Transverse colon (tissue), 4 donors: ENCODE measurements at places on chromosomes 1 and 21. TPM values are rescaled to one million over a fixed set of nuclear protein-coding genes. Genes with fewer than 3 reads are reported as not detected.

DNA sequence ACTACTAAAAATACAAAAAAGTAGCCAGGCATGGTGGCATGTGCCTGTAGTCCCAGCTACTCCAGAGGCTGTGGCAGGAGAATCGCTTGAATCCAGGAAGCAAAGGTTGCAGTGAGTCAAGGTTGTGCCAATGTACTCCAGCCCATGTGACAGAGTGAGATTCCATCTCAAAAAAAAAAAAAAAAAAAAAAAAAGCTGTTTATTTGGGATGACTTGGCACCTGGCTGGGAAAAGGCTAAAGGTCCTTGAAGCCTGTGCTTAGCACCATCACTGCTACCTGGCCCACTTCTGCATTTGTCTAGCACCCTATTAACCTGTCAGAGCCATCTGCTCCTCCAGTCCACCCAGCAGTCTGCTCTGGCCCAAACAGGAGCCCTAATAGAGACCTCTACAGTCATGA is 25.0 kb downstream of the PRDX6 start:
- peaks cover 16% of the 10 kb centered on the region for H3K4me1 ChIP-seq
- no peaks in the 10 kb centered on the region for H3K27me3 ChIP-seq

DNA sequence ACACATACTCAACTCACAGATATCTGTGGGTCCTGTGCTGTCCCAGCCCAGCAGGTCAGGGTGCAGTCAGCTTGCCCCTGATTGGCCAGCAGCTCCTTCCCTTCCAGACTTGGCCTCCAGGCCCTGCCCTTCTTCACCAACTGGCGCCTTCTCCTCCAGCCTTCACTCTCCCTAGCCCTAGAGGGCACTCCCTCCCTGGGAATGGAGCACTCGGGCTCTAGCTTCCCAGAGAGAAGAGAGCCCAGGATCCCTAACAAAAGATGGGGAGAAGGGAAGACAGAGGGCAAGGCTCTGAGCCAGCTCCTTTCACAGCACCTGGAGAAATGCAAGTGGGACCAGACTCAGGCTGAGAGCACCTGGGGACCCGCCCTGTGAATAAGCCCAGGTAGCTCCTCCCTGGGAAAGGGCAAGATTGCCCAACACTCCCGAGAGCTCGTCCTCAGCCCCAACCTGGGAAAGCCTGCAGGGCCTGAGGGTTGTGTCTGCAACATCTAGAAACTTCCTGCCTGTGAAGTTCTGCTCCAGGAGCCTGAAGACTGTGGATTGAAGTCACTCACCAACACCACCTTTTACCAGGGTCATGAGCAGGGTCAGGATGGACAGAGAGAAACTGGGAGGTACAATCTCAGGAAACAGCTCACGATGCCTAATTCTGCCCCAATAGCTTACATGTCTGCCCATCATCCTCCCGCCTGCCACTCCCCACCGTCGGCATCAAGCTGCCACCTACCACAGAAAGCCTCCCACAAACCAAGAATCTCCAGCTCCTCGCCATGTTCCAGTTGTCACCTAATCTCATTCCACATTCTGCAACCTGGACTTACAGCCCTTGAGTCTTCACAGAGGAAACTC is at the start of gene PGLYRP4:
TSS of gene PGLYRP4 (minus strand) at position 331 of the 852 bp plus-strand sequence. CDS start 909 bp downstream, outside the sequence.
- no peak for DNase-seq
- H3K27ac ChIP-seq = no peak within 1 kb of the TSS
- no peaks in the 10 kb centered on the region for H3K4me1 ChIP-seq
- H3K4me3 ChIP-seq = no peak within 1 kb of the TSS
- H3K27me3 ChIP-seq = peaks cover 35% of the 10 kb centered on the region
- H3K36me3 ChIP-seq = no peaks in the 10 kb centered on the region

- H3K4me3 ChIP-seq = no peak overlapping the region
- H3K4me1 ChIP-seq = no peaks in the 10 kb centered on the region
- no peaks in the 10 kb centered on the region for H3K36me3 ChIP-seq
Measured at GRCh38 chr1:143699115-143699514, 272.7 kb downstream of the FAM72C start.

DNA sequence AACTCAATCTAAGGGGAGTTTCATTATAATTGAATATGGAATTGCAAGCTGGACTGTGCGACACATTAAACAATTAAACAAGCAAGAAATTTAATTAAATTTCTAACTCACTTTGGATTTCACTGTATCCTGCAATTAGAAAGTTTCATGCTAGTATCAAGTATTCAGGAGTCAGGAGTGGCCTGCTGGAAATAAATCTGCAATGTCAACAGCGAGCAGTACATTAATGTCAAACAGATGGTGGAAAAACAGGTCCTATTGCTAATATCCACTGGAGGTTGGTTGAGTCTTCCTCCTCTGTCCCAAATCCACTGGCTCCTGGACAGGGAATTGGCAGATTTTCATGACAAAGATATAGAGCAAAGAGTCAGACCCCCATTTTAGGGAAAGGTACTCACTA is 237.1 kb downstream of the VAV3 start:
- no peak overlapping the region for H3K4me3 ChIP-seq
- DNase-seq = no peak
- H3K4me1 ChIP-seq = no peaks in the 10 kb centered on the region
- H3K36me3 ChIP-seq = no peaks in the 10 kb centered on the region
- H3K27me3 ChIP-seq = no peaks in the 10 kb centered on the region

- DNase-seq = no peak
- H3K4me3 ChIP-seq = no peak overlapping the region
- no peaks in the 10 kb centered on the region for H3K27me3 ChIP-seq
- H3K4me1 ChIP-seq = no peaks in the 10 kb centered on the region
- no peak overlapping the region for H3K27ac ChIP-seq
Measured at GRCh38 chr1:62058956-62059355, 135.7 kb upstream of the L1TD1 start.

GRCh38 chr1:245245021-245245667 is 90.4 kb downstream of the KIF26B start:
- H3K27me3 ChIP-seq = peaks cover 25% of the 10 kb centered on the region
- H3K36me3 ChIP-seq = no peaks in the 10 kb centered on the region
- H3K4me3 ChIP-seq = no peak overlapping the region
- no peak overlapping the region for H3K27ac ChIP-seq
- peak; percentile 65 for DNase-seq

GRCh38 chr1:34924759-34925555 is 4.5 kb downstream of the DLGAP3 start:
- H3K36me3 ChIP-seq = no peaks in the 10 kb centered on the region
- DNase-seq = peak; percentile 37
- no peak overlapping the region for H3K4me3 ChIP-seq
- H3K4me1 ChIP-seq = peaks cover 5% of the 10 kb centered on the region

DNA sequence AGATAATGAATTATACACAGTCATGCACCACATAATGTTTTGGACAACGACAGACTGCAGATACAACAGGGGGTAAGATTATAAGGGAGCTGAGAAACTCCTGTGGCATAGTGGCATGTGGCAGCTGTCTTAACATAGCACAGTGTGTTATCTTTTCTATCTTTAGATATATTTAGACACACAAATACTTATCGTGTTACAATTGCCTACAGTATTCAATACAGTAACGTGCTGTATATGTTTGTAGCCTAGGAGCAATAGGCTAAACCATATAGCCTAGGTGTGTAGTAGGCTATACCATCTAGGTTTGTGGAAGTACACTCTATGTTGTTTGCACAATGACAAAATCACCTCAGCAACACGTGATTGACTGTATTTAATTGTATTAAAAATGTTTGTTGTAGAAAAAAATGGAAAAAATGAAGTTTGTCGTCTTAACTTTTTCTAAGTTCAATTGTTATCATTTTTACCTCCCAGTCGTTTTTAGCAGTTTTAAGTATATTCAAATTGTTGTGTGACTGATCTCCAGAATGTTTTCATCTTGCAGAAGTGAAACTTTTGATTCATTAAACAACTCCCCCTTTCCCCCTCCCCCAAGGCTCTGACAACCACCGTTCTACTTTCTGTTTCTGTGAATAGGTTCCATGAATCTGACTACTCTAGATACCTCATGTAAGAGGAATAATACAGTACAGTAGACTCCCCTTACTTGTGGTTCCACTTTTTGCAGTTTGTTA is 351.0 kb upstream of the B3GALT2 start:
- H3K27ac ChIP-seq = no peak overlapping the region
- H3K27me3 ChIP-seq = no peaks in the 10 kb centered on the region
- H3K4me3 ChIP-seq = no peak overlapping the region

DNA sequence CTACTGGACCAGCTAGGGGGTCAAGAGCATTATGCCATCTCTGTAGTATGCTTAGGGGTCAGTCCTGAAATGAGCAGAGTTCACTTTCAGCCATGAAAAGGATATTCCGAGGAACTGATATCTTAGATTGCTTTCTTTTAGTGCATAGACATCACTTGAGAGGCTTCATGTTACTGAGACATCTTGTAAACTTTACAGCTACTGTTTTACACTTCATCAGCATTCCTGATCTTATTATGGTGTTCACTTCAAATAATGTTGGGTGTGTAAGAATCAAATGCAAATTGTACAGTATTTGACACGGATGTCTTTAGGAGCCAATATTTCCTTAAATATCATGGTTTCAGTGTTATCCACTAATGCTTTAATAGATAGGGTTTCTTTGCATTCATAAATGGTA is 22.4 kb upstream of the CLDN14 start:
- no peaks in the 10 kb centered on the region for H3K36me3 ChIP-seq
- DNase-seq = no peak
- no peak overlapping the region for H3K27ac ChIP-seq
- no peak overlapping the region for H3K4me3 ChIP-seq

DNA sequence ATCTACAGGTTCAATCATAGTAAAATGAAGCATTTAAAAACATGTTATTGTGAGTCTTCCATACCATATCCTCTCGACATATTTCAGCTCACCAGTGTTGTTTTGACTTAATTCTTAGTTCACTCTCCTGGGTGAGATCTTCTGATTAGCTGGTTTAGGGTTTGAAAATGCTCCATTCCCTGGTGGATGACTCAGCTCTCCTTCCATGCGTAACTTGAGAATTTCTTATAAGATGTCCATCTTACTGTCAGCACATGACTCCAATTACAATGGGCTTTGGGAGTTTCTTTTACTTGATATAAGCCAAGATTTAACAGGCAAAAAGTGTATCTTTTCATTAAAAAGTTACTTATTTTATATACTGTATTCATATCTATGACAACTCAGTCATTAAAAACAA is 476.5 kb downstream of the BRINP3 start:
- H3K27me3 ChIP-seq = no peaks in the 10 kb centered on the region
- H3K27ac ChIP-seq = no peak overlapping the region
- H3K4me1 ChIP-seq = no peaks in the 10 kb centered on the region
- no peak overlapping the region for H3K4me3 ChIP-seq
- no peak for DNase-seq

DNA sequence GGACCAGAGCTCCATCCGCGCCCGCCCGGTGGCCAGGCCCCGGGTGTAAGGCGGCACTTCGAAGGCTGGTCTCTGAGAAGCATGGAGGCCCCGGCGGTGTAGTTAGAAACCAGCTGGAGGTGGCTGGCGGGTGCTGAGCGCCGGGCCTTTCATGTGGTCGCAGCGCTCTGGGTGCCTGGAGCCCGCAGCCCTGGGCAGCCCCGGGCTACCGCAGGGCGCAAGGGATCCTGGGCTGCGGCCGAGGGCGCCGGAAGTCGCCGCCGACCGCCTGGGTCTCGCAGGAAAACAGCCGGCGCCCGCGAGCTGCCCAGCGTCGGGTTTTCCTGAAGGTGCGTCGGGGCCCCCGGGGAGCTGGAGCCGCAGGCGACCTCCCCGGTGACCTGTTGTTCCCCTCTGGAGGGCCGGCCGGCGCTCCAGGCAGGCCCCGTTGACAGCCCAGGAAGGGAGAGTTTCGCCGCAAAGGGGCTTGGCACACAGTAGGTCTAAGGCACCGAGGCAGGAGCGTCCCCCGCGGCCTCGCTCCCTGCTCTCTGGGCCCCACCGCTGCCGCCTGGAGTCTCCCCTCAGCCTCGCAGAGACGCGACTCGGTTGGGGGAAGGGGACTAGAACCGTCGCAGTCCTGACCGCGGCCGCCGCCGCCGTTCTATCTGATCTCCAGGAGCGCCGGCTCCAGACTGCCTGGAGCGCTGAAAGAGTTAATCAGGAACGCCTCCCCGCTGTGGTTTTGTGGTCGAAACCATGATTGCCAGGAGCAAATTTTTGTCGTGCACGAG is 2.7 kb downstream of the GRHL3 start:
- peak overlapping the region; percentile 46 for H3K4me3 ChIP-seq
- DNase-seq = peak; percentile 75
- peaks cover 23% of the 10 kb centered on the region for H3K4me1 ChIP-seq
- peak overlapping the region; percentile 68 for H3K27ac ChIP-seq
- H3K27me3 ChIP-seq = peaks cover 40% of the 10 kb centered on the region

GRCh38 chr1:185652348-185652747 is 81.8 kb upstream of the HMCN1 start:
- no peak overlapping the region for H3K27ac ChIP-seq
- no peaks in the 10 kb centered on the region for H3K4me1 ChIP-seq
- H3K27me3 ChIP-seq = no peaks in the 10 kb centered on the region
- DNase-seq = no peak
- no peaks in the 10 kb centered on the region for H3K36me3 ChIP-seq

GRCh38 chr21:43667191-43667904 is 8.0 kb downstream of the RRP1B start:
- H3K27me3 ChIP-seq = no peaks in the 10 kb centered on the region
- DNase-seq = no peak
- no peak overlapping the region for H3K27ac ChIP-seq
- no peak overlapping the region for H3K4me3 ChIP-seq
- H3K36me3 ChIP-seq = peaks cover 3% of the 10 kb centered on the region

DNA sequence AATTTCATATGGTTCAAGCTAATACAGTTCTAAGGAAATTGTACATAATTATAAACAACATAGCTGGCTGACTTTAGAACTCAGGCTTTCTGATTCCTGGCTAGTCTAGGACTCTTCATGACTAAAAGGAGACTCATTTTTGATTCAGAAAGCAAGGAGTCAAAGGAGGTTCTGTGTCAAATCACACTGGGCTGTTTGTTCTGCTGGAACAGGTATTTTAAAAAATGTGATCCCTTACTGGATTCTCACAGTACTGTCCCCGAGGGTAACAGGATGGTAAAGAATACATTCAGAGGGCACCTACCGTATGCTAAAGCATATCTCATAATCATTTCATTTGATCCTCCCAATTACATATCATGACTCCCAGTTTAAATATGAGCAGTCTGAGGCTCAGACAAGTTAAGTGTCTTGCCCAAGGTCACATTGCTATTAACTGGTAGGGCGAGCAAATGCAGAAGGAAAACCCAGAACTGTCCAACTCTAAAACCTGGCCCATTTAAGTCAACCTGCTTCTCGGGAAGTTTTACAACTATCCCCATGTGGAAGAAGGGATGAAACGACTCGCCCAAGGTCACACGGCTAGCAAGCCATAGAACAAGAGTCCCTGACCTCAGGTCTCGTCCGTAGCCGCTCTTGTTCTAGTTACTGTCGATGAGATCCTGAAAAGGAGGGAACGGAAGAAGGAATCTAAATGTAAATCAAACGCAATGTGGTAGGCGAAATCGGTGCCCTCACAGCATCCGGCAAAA is 675 bp downstream of the MYSM1 start:
- peak; percentile 10 for DNase-seq
- peak overlapping the region; percentile 87 for H3K4me3 ChIP-seq
- H3K4me1 ChIP-seq = peaks cover 9% of the 10 kb centered on the region
- no peaks in the 10 kb centered on the region for H3K36me3 ChIP-seq

- no peak overlapping the region for H3K27ac ChIP-seq
- no peaks in the 10 kb centered on the region for H3K4me1 ChIP-seq
- DNase-seq = no peak
- H3K27me3 ChIP-seq = no peaks in the 10 kb centered on the region
Measured at GRCh38 chr1:87236585-87236984, 92.1 kb upstream of the LMO4 start.

GRCh38 chr1:225877580-225877979 is 4.6 kb downstream of the TMEM63A start:
- peak overlapping the region; percentile 93 for H3K27ac ChIP-seq
- H3K36me3 ChIP-seq = no peaks in the 10 kb centered on the region
- no peak overlapping the region for H3K4me3 ChIP-seq
- peaks cover 41% of the 10 kb centered on the region for H3K4me1 ChIP-seq
- DNase-seq = peak; percentile 67

SLC35F3 gene
- total RNA-seq = not detected

TSPEAR gene
- total RNA-seq = not detected

CDC14A gene
- 53.7 TPM for total RNA-seq

ERG gene
- 4.1 TPM for total RNA-seq

PLCH2 gene
- total RNA-seq = 6.0 TPM

OR1C1 gene
- not detected for total RNA-seq

SPRR2B gene
- total RNA-seq = not detected
